8988T (cell line): ENCODE measurements at places on chromosomes 12 and 14.

- peak; percentile 47 for DNase-seq
These were observed 25.3 kb upstream of the SPTLC2 start for GRCh38 chr14:77641534-77642341.

- no peak for DNase-seq
These were observed 15.4 kb downstream of the PAPLN start for GRCh38 chr14:73252491-73253322.

DNA sequence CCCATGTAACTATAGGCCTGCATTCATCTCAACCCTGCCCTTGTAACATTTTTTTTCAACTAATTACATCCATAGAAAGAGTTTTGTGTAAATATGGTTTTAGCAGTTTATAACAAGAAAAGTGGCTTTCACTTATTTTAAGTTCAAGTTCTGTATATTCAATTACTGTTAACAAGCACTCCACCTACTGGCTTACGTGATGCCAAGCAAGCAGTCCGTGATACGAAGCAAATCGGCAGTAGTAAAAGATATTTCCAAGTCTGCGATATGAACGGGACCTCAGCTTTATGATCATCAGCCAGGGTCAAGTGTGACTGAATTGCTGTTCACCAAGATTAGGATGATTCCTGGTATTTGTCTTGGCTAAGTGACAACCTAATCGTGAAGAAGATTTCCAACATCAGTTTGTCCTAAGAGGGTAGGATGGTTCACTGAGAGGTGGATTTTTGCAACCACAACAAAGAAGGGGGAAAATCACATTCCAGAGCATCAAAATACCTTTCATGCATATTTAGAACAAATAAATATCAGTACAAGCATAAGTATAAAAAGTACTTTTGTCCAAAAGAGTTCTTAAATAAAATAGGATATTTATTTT, 456.2 kb downstream of the FOXG1 start:
- no peak for DNase-seq

- no peak for DNase-seq
These were observed 24.9 kb upstream of the SPPL3 start for GRCh38 chr12:120928864-120929652.

DNA sequence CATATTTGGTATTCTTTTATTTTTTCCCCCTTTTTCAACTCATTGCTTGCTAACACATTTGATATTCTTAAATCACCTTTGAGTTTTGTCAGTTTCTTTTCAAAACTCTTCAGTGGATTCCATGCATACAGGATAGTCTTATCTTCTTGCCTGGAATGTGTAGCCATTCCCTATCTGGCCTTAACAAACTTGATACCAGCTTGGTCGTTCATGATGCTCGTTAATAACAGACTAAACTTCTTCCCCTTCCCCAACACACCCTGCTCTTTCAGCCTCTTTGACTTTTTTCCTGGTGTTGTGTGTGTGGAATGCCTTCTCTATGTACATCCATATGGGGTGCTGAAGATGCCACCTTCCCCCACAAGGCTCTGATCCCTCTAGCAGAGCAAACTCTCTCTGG, 17.7 kb upstream of the CALM1 start:
- DNase-seq, result no peak

DNA sequence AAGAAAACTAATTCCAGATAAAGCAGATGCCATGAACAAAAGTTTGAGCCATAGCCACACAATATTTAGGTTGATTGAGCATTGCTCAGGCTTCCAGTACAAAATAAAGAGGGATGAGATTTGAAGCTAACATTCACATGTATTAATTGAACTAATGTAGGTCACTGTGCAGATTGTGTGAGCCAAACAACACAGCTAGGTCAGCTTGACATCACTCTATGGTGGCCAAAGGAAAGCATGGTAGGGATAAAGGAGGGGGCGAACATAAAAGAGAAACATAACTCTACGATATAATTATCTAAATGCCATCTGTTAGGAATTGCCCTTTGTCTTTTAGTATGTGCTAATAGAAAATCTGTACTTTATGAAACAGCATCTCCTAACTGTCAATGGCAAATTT, 477.7 kb upstream of the SYT1 start:
- DNase-seq, result no peak

- no peak for DNase-seq
These were observed 391.8 kb downstream of the BMP4 start for GRCh38 chr14:53564870-53565269.

DNA sequence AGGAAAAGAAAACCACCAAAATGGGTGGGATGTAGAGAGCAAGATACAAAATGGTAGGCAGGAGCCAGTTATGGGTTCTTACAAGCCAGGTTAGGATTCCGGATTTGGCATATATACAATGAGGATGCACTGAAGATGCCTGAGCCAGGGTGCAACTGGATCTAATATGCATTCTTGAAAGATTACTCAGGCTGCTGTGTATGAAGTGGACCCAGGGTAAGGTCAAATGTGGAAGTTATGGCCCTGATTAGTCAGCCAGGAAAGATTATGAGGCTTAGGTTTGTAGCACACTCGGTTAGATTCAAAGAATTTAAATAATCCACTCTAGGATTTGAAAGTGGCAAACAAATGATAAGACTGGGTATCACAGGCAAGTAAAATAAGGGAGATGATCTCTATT, 1750.7 kb upstream of the FLRT2 start:
- DNase-seq, result no peak
